ENCODE measurements at places on chromosomes 12 and 14.

DNA sequence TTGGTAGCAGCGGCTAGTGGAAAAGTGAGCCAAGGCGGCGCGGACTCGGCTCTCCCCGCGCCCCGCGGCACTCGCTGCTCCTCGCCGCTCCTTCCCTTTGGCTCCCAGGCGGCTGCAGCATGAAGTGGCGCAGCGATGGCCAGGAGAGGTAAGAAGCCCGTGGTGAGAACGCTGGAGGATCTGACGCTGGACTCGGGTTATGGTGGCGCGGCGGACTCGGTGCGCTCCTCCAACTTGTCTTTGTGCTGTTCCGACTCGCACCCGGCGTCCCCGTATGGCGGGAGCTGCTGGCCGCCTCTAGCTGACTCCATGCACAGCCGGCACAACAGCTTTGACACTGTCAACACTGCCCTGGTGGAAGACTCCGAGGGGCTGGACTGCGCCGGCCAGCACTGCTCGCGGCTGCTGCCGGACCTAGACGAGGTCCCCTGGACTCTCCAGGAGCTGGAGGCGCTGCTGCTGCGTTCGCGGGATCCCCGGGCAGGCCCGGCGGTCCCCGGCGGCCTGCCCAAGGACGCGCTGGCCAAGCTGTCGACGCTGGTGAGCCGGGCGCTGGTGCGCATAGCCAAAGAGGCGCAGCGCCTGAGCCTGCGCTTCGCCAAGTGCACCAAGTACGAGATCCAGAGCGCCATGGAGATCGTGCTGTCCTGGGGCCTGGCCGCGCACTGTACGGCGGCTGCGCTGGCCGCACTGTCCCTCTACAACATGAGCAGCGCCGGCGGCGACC is 225.6 kb upstream of the CRY1 start:
- no peak for DNase-seq

GRCh38 chr14:99133636-99134515 is 138.1 kb downstream of the BCL11B start:
- no peak for DNase-seq

- no peak for DNase-seq
Measured at GRCh38 chr12:111303531-111303930, 65.4 kb downstream of the PHETA1 start.

- no peak for DNase-seq
Measured at GRCh38 chr12:88801227-88802095, 221.2 kb upstream of the KITLG start.

GRCh38 chr12:64027311-64027710 is 182.8 kb downstream of the SRGAP1 start:
- no peak for DNase-seq

DNA sequence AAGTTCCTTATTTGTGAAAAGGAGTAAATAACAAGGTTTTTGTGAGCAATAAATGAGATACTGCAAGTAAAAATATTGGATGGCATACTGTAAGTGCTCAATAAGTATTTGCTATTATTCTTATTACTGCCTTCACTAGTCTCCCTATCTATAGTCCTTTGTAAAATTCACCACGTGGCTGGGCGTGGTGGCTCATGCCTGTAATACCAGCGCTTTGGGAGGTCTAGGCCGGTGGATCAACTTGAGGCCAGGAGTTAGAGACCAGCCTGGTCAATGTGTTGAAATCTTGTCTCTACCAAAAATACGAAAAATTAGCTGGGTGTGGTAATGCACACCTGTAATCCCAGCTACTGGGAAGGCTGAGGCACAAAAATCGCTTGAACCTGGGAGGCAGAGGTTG is 18.6 kb upstream of the CALM1 start:
- no peak for DNase-seq

DNA sequence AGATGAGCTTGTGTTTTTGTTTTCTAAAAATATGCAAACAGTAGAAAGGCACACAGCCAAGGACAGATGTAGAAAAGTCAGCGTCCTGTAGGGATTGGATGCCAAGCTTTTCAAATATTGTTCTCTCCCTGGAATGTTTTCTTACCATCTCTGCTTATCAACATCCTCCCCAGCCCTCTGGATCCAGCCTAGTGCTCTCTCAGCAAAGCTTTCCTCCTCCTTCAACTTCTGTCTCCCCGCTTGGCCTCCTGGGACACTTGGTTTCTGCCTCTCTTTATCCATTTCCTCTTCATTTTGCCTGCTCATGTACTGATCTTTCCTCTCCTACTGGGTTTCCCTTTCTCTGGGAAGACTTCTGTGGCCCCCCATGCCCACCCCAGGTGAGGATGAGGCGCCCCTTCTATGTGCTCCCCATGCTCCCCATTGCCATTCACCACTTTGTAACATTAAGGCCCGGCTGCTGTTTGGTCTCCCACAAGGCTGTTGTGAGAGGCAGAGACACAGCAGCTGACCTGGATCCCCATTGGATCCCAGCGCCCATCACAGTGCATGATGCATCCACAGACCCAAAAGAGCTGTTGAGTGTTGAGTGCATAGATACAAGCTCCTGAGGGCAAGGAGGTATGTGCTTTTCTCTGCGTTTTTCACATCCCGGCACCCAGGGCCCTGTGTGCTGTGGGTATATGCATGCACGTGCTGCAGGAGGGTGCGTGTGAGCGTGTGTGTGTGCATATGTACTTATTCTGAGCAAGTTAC is 38.2 kb downstream of the EVL start:
- DNase-seq, result no peak

DNA sequence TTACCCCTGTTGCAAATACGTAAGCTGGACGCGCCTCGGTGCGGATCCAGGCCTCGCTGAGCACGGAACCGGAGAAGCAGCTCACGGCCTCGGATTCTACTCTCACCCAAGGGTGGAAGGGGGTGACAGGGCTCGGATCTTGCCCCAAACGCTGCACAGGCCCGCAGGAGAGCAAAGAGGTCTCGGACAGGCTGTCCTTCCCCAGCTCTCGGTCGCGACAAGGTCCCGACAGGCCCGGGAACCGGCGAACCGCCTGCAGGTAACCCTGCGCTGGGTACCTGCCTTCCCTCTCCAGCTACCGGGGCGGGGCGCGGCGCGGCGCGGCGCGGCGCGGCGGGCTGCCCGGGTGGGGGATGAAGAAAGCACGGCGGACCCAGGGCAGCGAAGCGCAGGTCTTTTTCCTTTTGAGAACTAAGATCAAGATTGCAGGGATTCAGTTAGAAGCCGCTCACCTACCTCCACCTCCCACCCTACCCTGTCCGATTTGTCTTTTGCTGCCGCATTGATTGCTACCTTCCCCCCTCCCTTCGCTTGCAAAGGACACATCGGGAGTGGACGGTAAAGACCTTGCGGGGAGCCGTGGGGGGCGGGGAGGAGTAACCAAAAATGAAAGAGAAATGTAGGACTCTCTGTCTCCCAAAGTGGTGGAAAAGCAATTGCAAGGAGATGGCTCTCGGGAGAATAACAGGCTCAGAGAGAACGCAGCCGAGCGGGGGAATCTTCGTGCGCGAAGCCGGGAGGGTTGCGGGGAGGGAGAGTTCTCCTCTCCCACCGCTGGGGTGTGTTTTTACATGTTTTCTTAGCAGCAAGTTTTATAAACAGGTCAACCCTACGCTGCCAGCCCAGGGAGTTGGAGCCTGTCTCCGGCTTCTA is 8.4 kb upstream of the TBX3 start:
- no peak for DNase-seq

GRCh38 chr14:99012703-99013102 is 259.3 kb downstream of the BCL11B start:
- DNase-seq, result no peak

- no peak for DNase-seq
Measured at GRCh38 chr12:58819345-58819744, 101.0 kb downstream of the LRIG3 start.

All from cortex of kidney (tissue), 1 donor.